NT2/D1 (cell line): ENCODE measurements at places on chromosomes 11 and 22.

DNA sequence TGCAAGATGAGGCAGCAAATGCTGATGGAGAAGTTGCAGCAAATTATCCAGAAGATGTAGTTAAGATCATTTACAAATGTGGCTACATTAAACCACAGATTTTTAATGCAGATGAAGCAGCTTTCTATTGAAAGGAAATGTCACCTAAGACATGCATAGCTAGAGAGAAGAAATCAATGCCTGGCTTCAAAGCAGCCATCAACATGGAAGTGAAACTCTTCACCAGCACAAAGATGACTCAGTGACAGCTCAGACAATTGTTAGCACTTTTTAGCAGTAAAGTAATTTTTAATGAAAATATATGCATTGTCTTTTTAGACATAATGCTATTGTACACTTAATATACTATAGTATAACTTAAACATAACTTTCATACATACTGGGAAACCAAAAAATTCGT lies 71.4 kb downstream of the FANCF start:
- no peak for DNase-seq

DNA sequence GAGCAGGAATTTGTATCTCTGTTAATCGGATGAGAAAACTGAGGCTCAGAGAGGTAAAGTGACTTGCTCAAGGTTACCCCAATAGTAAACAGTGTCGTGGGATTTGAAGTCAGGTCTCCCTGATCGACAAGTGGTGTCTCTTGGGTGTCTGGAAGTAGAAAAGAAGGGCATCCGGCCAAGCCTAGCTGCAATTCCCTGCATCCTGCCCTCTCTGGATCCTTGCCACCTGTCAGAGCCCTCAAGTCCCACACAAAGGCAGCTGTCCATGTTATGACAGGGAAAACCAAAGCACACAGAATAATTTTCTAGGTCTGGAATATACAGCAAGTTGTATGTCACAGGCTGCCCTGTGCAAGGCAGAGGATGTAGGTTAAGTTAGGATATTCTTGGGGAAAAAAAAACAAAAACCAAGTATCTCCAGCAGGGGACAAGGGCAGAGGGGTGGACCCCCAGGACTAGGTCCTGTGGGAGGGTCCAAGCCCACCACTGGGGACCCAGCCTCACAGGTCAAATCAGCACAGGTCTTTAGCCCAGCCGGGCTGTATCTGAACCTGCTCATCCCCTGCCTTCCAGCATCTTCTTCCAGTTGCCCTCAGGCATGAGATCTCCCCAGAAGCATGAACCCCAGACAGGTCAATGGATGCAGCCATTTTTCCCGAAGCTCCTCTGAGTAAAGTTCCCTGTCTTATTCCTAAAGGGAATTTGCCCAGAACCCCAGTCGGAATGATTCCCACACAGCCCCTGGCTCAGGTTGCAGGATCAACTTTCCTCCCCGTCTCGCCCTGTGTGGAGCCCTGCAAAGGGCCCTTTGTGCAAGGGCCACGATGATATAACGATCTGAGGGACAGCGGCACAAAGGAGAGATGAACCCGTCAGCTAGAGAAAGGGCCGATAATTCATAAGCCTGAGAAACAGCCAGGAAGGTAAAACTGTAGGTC lies 15.0 kb downstream of the USH1C start:
- DNase-seq = no peak

DNA sequence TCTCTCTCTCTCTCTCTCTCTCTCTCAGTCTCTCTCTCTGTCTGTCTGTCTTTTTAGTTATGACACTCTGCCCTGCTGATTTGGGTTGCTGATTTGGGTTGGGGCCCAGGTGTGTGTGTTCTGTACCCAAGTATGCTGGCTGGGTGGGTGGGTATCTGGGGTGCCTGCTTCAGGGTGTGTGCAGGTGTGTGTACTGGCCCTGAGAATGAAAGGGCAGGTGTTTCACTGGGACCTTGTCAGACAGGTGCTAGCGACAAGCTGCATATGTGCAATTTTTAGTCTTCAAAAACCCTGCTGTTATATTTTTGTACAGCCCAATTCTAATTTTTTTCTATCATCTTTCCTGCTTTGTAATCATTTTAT lies 943 bp downstream of the CSF2RB start:
- no peak for DNase-seq

DNA sequence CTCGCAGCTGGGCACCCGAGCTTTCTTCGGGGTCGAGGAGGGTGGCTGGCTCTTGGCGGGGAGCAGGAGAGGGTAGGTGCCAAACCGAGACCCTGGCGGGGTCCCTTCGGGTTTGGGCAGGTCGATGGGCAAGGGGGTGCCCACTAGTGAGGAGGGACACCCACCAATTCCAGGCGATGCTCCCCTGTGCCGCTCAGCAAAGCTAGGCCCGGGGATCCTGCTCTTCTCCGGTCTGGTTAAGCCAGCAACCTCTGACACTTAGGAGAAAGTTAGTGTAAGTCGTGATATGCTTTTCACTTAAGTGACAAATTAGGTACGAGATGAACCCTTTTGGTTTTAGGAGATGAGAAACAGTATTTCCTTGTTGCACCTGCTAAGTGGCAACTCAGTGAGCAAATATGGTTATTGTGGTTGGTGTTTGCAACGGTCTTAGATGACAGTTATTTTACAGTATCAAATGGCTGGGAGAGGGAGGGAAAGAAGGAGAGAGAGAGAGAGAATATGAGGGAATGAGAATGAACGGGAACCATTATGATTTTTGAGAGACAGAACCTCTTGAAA lies 565 bp downstream of the NUCB2 start:
- no peak for DNase-seq

DNA sequence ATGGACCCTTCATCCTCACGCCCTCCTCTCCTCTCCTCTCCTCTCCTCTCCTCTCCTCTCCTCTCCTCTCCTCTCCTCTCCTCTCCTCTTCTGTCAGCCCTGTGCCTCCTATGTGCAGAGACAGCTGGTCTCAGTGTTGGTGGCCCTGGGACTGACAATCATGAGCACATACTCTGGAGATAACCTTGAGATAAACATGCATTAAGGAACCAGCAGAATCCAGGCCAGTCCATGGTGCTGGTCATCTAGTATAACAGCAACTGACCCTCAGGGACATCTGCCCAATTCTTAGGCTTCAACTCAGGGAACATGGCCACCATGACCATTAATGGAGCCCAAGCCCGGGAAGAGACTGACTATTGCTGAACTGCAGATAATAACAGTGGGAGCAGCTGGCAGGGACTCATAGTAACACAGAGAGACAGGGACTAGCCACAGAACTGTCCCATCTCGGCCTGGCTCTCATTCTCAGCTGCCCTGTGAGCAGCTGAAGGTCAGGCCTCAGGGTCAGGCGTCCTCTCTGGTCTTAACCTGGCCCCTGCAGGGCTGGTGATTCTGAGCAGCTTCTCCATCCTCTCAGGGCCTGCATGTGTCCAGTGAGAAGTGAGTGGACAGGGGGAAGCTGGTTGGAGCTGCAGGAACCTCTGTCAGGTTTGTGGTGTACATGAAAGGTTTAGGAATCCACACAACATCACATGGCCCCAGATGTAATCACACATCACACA lies 45.4 kb downstream of the GGTLC2 start:
- DNase-seq = no peak

DNA sequence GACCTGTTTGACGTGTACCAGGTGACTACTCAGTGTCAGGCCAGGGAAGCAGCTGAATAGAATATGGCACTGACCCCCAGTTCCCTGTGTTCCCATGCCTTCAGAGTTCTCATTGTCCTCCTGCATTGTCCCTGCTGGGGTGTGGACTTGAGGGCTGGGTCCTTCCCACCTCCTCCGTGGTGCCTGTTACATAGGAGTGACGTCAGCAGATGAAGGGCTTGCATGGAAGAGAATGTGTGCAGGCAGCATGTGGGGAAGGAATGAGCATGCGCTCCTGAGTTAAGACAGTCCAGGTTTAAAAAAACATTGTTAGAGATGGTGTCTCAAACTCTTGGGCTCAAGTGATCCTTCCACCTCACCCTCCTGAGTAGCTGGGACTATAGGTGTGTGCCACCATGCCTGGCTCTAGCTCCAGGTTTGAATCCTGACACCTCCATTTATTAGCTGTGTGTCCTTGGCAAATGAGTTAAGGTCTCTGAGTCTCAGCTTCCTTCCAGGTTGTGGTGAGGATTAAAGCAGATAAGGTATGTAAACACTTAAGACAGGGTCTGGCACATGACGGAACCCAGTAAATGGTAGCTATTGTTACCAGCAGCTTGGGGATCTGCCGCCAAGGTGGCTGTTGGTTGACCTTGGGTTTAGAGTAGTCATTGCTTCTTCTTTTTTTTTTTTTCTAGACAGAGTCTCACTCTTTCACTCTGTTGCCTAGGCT lies 7.5 kb upstream of the SOX10 start:
- DNase-seq = no peak

- DNase-seq = no peak
Observed at GRCh38 chr11:95586661-95587060, 202.9 kb downstream of the FAM76B start.

DNA sequence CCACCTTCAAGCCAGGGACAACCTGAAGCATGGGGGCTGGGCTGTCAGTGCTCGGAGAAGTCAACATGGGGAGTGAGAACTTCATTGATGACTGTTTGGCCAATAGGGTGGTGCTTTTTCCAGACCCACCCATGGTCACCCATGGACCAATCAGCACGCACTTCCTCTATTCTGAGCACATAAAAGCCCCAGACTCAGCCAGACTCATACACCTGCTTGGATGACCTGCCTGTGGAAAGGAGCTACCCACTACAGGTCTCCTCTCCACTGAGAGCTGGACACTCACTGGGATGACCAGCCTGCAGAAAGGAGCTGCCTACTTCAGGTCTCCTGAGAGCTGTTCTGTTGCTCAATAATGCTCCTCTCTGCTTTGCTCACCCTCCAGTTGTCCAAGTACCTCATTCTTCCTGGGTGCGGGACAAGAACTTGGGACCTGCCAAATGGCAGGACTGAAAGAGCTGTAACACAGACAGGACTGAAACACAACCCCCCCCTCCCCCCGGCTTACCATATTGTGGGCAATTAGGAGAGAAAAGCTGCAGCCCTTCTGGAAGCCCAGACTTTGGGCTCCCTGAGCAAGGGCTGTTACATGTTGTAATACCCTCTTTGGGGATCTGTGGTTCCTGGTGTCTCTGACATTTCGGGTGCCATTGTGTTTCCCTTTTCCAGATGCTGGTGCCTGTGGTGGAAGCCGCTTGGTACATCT lies 44.4 kb upstream of the WNT11 start:
- DNase-seq = no peak
